ENCODE measurements at places on chromosomes 12 and 14. TPM values are rescaled to one million over a fixed set of nuclear protein-coding genes. Genes with fewer than 3 reads are reported as not detected.

FAM222A gene
- under 0.01 TPM for total RNA-seq

BMP4 gene
- total RNA-seq, result 0.13 TPM

MAP3K9 gene
- total RNA-seq, result 13.8 TPM

PRR4 gene
- total RNA-seq, result 0.53 TPM

ERP27 gene
- not detected for total RNA-seq

CCER1 gene
- total RNA-seq, result not detected

MRPL52 gene
- 38.7 TPM for total RNA-seq

SERPINA9 gene
- not detected for total RNA-seq

LRRC10 gene
- not detected for total RNA-seq

CNPY2 gene
- total RNA-seq, result 59.9 TPM

GRCh38 chr14:74427651-74428050 is 1.6 kb upstream of the SYNDIG1L start:
- no peak for DNase-seq

DNA sequence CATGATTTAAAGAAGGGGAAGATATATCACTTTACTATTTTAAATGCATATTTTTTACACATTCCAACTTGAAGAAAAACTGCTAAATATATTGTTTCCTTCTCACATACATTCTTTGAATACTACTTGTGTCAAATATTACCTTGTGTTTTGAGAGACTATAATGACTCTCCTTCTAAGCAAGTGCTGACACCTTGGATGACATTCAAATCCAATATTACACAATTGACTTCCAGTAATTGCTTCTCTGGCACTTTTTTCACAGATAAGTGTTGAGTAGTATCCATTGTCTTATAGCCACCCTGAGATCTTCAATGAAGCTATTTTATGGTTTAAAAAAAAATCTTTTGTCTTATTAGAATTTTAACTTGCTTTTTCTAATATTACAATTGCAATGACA is 61.2 kb upstream of the ST8SIA1 start:
- peak; percentile 24 for DNase-seq

- DNase-seq, result no peak
Observed at GRCh38 chr12:7209958-7210357, 20.5 kb downstream of the PEX5 start.

DNA sequence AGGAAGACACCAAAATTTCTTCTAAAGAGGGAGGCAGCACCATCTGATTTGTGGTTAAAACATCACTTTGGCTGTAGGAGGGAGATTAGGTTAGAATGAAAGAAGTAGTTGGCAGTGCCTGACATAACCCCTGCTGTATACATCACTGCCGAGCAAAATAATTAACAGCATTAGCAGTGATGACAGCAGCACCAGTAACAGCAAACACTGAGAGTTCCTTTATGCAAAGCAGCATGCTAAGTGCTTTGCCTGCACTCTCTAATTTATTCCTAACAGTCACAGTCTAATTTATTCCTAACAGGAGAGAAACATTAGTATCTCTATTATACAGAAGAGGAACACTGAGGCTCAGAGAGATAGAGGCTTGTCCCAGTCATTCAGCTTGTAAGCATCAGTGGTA is 1469.7 kb downstream of the AACS start:
- DNase-seq, result no peak
